ENCODE measurements at places on chromosomes 1 and 21. TPM values are rescaled to one million over a fixed set of nuclear protein-coding genes. Genes with fewer than 3 reads are reported as not detected.

DNA sequence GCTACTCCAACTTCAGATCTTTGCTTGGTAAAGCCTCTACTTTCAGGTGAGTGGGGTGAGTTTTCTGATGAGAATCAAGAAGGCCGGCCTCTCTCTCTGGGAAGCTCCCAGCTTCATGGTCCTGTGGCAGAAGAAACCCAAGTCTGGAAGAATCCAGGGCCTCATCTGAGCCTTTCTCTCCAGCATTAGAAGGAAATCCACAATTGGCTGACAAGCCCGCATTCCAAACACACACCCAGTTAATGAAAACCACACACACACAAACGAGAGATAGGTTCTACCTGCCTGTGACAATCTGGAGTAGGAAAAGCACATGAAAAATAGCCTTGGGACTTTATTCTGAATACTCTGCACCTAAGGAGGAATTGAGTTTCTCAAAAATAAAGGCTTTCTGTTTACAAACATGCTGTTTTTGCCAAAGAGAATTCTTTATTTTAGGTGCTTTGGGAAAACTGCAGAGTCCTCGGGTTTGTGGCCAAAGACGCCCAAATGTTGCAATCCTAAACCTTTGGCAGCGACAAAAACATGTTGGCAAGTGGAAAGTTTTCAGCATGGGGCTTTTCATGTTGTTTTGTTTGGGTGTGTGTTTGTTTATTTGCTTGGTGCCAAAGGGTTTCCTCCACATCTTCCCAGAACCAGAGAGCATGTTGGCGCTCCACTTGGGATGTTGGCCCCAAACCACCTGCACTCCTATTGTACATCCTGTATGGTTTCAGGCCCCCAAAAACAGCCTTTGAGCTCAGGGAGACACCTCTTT lies 216.2 kb downstream of the SETD4 start:
- no peak for DNase-seq
- peaks cover 3% of the 10 kb centered on the region for H3K4me1 ChIP-seq
- H3K36me3 ChIP-seq, result no peaks in the 10 kb centered on the region
- H3K27me3 ChIP-seq, result no peaks in the 10 kb centered on the region
- no peak overlapping the region for H3K4me3 ChIP-seq
- no peak overlapping the region for H3K27ac ChIP-seq

DNA sequence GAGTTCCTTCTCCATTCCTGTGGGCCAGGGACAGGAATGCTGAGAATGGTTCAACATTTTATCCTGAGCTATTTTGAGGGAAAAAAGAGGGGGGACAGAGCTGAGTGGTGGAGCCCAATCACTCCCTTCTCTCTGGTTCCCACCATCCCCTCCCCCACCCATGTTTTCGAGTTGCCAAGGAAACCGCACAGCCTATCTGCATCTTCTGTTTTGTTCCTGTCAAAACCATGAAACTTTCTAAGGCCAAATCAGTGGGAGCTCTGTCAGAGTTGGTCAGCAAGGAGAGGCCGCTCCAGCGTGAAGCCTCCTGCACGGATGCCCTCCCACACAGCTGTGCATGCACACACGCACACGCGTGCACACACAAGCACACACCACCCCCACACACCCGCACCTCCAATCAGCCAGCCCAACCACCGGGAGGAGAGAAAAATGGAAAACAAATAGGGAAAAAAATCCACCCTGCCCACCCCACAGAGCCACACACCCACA lies 54.5 kb upstream of the ATP2B4 start:
- no peak for DNase-seq
- no peak overlapping the region for H3K4me3 ChIP-seq
- no peaks in the 10 kb centered on the region for H3K27me3 ChIP-seq
- no peaks in the 10 kb centered on the region for H3K36me3 ChIP-seq
- H3K4me1 ChIP-seq, result peaks cover 15% of the 10 kb centered on the region
- H3K27ac ChIP-seq, result no peak overlapping the region

- H3K27ac ChIP-seq, result no peak overlapping the region
- no peaks in the 10 kb centered on the region for H3K36me3 ChIP-seq
- no peaks in the 10 kb centered on the region for H3K27me3 ChIP-seq
- no peaks in the 10 kb centered on the region for H3K4me1 ChIP-seq
- no peak overlapping the region for H3K4me3 ChIP-seq
Observed at GRCh38 chr1:95386371-95386770, 152.4 kb downstream of the RWDD3 start.

- H3K36me3 ChIP-seq, result peaks cover 27% of the 10 kb centered on the region
- no peaks in the 10 kb centered on the region for H3K27me3 ChIP-seq
- H3K4me3 ChIP-seq, result no peak overlapping the region
Observed at GRCh38 chr1:117117697-117118096, 3.9 kb downstream of the TRIM45 start.

The FYB2 gene
- total RNA-seq, result not detected

All from esophagus muscularis mucosa (tissue), 4 donors.